ENCODE measurements at places on chromosomes 6 and 20.

- DNase-seq = no peak
These were observed 165.7 kb downstream of the SMOC2 start for GRCh38 chr6:168606722-168607121.

DNA sequence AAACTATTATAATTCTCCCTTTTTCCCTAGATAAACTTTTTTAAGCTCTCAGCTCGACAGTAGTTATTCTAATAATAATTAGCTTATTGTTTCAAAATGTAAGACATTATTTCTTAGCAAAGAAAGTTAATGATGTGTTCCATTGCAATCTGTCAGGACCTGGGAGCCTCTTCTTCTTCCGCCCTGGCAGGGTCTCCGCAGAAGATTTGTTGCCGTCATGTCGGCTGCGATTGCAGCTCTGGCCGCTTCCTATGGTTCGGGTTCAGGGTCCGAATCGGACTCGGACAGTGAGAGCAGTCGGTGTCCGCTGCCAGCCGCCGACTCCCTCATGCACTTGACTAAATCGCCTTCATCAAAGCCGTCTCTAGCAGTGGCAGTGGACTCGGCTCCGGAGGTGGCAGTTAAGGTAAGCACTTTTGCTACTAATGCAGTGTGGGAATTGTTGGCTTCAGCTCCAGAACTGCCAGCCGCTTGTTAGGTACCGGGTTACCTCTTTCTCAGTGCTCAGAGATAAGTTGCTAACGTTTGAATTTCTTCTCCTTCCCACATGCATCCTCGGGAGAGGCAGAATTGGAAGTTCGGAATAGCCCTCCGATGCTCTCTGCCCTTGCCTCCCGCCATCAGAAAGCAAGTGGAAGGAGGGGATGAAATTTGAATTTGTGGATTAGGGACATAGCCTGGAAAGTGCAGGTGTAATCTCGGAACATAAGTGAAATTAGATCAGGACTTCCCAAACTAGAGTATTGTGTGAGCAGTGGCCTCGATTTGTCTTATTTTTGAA is at the start of gene CDC40:
CDC40 (plus strand) TSS at position 200 of the 781 bp plus-strand sequence; CDS start at position 218, 18 bp downstream.
- peak; percentile 84 for DNase-seq

- no peak for DNase-seq
These were observed 21.9 kb downstream of the TOP1 start for GRCh38 chr20:41050361-41051008.

GRCh38 chr20:37839432-37839827 is 63.5 kb upstream of the VSTM2L start:
- DNase-seq = no peak

- no peak for DNase-seq
These were observed 271.4 kb upstream of the MAN1A1 start for GRCh38 chr6:119620846-119621555.

- DNase-seq = no peak
These were observed 35.7 kb upstream of the ARID1B start for GRCh38 chr6:156741287-156742073.

DNA sequence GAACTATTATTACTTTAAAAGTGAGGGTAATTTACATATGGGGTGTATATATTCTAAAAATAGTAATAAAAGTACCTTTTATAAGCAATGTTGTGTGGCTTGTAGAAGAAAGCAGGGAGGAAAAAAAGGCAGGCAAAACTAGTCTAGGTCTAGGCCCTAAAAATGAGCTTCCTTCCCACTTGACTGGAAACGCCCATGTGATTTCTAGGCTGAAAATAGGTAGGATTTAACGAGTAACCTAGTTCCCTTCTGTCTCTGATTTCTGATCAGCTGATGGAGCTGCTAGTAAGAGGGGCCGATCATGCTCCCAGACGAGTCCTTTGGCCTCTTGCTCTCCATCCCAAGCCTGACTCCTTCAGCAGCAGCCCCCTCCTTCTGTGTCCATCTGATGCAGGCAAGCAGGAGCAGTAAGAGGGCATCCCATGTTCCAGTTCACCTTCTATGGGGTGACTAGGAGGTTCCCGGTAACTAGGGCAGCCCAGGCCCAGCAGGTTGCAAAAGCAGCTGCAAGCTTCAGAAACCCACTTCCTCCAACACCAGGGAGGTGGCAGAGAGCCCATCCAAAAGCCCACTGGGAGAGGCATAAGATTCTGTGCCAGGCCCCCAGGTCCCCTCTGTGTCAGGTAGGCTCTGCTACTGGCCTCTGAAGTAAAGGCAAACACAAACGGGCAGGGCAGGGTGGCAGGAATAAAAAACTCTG is 24.4 kb downstream of the TBC1D20 start:
- DNase-seq = no peak

DNA sequence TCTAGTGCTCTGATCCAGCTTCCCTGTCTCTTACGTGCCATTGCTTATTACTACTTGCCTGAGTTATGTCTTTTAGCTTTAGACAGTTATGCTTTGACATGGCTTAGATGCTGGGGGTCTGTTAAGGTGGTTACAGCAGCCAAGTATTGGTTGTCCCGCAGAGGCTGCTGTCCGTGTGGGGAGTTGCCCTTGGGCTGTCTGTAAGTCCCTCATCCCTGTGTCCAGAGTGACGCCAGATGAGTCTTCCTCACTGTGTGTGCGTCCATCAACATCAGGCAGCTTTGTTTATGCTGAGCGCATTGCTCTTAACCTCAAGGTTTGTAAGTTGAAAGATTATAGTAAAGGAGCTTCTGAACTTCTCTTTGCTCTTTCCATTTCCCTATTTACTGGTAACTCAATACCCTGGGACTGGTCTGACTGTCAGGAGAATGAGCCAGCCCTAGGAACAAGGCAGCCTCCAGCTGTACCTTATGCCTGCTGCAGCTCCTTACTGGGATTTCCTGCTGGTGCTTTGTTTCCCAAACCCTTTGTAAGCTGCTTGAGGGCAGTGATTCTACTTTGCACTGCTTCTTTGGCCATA is 7.2 kb downstream of the FAM120B start:
- DNase-seq = no peak

GRCh38 chr20:41811456-41811855 is 193.3 kb upstream of the CHD6 start:
- DNase-seq = no peak

GRCh38 chr6:21596949-21597682 is 3.6 kb downstream of the SOX4 start:
- DNase-seq = no peak

DNA sequence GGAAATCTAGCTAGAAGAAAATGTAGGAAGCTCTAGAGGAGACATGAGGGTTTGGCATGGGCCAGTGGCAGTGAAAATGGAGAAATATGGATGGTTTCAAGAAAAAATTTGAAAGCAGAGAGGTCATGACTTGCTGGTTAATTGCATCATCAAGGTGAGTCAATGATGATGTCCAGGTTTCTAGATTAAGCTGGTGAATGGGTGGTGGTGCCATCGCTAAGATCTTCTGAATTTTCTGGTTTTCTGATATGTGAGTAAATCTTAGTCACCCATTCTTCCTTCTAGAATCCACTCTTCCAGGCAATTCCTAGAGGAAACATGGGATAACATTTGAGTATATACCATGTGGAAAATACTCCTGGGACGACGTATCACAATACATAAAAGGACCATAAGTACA is 25.0 kb downstream of the SH3BGRL2 start:
- no peak for DNase-seq

GRCh38 chr6:22952097-22952496 is 382.7 kb downstream of the HDGFL1 start:
- no peak for DNase-seq

GRCh38 chr6:149335924-149336608 is 18.6 kb downstream of the TAB2 start:
- DNase-seq = no peak

DNA sequence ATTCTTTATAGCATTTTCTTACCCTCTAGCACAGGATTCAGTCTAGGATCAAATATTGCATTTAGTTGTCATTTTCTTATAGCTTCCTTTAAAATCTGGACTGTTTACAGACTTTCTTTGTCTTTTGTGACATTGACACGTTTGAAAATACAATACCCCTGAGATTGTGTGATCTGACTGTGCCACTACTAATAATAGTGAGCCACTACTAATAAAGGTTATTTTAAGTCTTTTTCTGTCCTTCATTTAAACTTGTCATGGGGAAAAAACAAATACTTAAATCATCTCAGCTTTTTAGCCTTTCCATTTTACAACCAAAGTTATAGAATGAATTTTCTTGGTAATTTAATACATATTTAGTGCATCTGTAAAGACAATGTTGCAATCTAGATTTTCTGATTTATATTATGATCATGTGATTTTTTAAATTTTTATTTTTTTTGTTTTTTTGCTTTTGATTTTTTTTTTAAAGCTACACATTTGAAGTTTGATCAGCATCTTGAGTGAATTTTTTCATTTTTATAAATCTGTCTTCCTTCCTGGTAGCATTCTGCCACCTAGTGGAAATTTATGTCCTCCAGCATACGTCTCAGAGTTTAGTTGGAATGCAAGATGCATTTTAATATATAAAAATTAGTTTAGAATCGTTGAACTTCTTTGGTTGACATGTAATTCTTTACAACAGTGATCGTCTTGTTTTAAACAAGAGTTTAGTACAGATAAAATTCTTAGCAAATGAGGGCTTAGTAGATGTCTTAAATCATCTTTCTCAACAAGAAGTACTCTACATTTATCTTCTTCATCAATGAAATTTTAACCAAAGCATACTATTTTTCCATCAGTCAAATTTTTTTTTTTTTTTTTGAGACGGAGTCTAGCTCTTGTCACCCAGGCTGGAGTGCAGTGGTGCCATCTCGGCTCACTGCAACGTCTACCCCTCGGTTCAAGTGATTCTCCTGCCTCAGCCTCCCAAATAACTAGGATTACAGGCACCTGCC is 119.4 kb downstream of the NCOA3 start:
- DNase-seq = peak; percentile 69

- no peak for DNase-seq
These were observed 106.5 kb downstream of the ATP9A start for GRCh38 chr20:51661609-51662178.

GRCh38 chr20:38187517-38187916 is 22.4 kb upstream of the TGM2 start:
- no peak for DNase-seq

DNA sequence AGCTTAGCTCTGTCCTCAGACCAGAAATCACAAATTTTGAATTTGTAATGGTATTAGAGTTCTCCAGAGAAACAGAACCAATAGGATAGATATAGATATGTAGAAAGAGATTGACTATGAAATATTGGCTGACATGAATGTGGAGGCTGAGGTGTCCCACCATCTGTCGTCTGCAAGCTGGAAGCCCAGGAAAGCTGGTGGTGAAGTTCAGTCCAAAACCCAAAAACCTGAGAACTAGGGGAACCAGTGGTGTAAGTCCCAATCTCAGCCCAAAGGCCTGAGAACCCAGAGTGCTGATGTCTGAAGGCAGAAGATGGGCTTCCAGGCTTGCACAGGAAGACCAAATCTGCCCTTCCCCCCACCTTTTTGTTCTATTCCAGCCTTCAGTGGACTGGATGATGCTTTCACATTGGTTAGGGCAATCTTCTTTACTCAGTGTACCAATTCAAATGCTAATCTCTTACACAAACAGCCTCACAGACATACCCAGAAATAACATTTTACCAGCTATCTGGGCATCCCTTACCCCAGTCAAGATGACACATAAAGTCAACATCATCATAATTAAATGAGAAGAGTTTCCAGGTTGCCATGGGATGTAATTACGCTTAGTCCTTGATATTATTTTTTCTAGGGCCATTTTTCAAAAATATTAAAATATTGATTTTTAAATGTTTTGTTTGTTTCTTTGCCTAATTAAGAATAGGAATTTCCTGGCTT is 570.8 kb downstream of the UTRN start:
- no peak for DNase-seq

DNA sequence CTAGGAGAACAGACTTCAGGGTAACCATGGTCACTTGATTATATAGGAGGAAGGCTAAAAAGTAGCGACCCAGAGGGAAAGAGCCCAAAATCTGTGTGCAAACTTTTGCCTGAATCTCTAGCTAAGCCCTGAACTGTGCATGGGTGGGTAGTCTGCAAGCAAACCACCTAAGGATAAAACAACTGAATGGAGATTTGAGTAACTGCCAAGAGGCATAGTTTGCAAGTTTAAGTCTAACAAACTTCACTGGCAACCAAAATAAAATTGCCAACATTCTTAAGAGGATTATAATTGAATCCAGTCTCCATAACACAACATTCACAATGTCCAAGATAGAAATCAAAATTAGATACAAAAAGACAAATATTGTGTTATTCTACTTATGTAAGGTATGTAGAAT is 192.0 kb upstream of the PLN start:
- no peak for DNase-seq

GRCh38 chr6:140063021-140063399 is 688.6 kb upstream of the CITED2 start:
- no peak for DNase-seq

DNA sequence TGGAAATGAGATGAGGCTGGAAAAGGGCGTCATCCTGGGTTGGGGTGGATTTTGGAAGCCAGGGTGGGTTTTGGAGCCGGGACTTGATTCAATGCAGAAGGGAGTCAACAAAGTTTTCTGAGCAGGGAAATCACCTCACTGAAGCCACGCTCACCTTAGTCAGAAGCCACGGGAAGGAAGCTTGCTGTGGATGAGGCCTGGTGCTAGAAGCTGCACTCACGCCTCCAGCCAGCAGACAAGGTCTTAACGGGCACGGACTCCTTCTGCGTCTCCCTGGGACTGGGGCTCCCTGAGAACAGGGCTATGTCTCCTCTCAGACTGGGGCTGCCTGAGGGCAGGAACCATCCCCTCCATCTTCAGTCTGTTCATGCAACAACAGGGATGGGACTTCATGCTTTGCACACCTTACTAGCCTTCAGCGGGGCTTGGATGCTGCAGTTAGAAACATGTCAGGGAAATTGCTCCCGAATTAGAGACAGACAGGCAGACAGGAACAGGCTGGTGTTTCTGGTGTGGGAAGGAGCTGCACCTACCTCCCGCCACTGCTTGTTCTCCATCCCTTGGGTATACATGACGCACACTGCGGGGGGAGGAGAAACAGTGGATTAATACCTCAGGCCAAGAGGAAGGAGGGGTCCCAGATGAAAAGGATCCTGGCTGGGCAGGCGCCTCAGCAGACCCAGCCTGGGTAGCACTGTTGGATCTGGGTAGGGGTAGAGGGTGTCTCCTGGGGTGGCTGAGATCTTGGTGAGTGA is 17.5 kb downstream of the CPNE5 start:
- DNase-seq = no peak

- no peak for DNase-seq
These were observed 10.7 kb downstream of the OSBPL2 start for GRCh38 chr20:62248890-62249560.

- DNase-seq = no peak
These were observed 154.4 kb downstream of the PLCB4 start for GRCh38 chr20:9223296-9223695.

GRCh38 chr6:46704562-46704961 is 16.9 kb downstream of the TDRD6 start:
- peak; percentile 9 for DNase-seq

GRCh38 chr6:68368845-68369244 is 266.2 kb upstream of the ADGRB3 start:
- DNase-seq = no peak

All from muscle of arm (tissue), 14 donors.